ENCODE measurements at places on chromosomes 2 and 18. TPM values are rescaled to one million over a fixed set of nuclear protein-coding genes. Genes with fewer than 3 reads are reported as not detected.
A peak's percentile ranks its signal among the peaks of the same experiment; 100 is the strongest.

DNA sequence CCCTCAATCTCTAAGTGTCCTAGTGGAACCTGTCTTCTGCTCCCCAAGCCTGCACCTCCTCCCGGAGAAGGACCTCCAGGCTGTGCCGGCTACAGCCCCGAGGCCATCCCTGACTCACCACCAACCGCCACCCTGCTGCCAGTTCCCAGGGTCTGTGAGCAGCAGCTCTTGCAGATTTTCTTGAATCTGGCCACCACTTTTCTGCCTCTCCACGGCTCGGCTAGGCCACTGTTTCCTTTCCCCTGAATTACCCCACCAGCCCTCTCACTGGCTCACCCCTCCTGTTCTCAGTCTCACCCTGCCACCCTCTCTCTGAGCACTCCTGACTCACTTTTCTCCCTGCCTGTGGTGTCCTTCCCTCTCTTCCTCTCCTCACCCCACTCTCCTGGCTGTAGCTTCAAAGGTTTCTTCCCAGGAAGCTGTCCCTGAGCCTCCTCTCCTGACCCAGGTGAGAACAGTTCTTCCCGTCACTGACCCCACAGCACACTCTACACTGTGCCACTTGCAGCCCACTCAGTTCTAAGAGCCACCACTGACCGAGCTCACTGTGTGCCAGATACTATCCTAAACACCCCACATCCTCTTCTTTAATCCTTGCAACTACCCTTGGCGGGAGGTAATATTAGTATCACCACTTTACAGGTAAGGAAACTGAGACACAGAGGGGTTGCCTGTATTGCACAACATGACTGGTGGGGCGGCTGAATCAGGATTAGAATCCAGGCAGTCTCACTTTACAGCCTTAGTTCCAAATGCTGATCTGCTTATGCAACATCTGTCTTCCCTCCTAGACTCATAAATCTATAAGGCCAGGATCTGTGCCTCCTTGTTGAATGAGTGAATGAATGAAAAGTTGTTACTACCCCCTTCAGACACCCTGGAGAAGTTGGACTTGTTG lies 111.6 kb downstream of the SMAD7 start:
- no peak overlapping the region for H3K4me3 ChIP-seq
- peaks cover 64% of the 10 kb centered on the region for H3K4me1 ChIP-seq
- no peaks in the 10 kb centered on the region for H3K36me3 ChIP-seq
- H3K27me3 ChIP-seq: no peaks in the 10 kb centered on the region
- DNase-seq: no peak
- H3K27ac ChIP-seq: peak overlapping the region; percentile 94

DNA sequence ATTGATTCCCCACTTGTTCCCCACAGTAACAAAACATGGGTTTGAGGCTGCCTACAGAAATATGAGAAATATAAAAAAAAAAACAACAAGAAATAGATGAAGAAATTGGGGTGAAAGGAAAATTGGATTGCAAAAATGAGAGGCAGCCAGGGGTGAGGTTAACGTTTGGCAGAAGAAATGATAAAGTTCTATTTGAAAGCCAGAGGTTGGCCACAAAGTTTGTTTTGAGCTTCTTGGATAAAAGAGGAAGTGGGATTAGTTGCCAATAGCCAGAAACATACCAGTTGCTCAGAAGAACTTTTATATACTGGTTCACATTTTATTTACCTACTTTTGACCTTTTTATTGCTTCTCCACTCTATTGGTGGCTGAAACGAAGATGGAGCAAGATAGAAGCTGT lies 67.5 kb downstream of the FASTKD2 start:
- no peaks in the 10 kb centered on the region for H3K27me3 ChIP-seq
- no peak for DNase-seq
- H3K4me1 ChIP-seq: no peaks in the 10 kb centered on the region
- H3K36me3 ChIP-seq: no peaks in the 10 kb centered on the region
- H3K4me3 ChIP-seq: no peak overlapping the region

The KCNF1 gene
- not detected for total RNA-seq

- H3K27me3 ChIP-seq: no peaks in the 10 kb centered on the region
- H3K4me3 ChIP-seq: no peak overlapping the region
- H3K4me1 ChIP-seq: peaks cover 85% of the 10 kb centered on the region
- H3K27ac ChIP-seq: peak overlapping the region; percentile 39
Measured at GRCh38 chr2:65070172-65070830, 14.1 kb downstream of the CEP68 start.

The PREB gene
- 46.8 TPM for total RNA-seq

The ABCG5 gene
- total RNA-seq: not detected

DNA sequence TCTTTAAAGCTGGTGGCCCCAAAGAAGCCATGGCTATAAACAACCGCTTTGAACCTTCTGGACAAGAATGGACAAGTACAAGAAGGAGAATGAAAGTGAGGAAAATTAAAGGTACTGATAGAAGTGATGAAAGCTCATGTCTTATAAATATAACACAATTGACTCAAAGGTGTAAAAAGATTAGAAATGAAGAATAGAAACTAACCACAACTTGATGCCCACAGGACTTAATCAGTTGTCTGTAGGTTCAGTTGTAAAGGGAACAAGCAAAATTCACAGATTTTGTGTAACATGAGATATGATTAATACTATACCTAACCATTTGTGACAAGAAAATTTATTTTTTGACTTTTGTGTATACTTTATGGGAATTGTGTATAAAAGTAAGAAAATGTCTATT lies 135.7 kb downstream of the NUP35 start:
- no peak for DNase-seq
- H3K27me3 ChIP-seq: no peaks in the 10 kb centered on the region
- no peaks in the 10 kb centered on the region for H3K4me1 ChIP-seq
- H3K36me3 ChIP-seq: no peaks in the 10 kb centered on the region
- no peak overlapping the region for H3K27ac ChIP-seq

DNA sequence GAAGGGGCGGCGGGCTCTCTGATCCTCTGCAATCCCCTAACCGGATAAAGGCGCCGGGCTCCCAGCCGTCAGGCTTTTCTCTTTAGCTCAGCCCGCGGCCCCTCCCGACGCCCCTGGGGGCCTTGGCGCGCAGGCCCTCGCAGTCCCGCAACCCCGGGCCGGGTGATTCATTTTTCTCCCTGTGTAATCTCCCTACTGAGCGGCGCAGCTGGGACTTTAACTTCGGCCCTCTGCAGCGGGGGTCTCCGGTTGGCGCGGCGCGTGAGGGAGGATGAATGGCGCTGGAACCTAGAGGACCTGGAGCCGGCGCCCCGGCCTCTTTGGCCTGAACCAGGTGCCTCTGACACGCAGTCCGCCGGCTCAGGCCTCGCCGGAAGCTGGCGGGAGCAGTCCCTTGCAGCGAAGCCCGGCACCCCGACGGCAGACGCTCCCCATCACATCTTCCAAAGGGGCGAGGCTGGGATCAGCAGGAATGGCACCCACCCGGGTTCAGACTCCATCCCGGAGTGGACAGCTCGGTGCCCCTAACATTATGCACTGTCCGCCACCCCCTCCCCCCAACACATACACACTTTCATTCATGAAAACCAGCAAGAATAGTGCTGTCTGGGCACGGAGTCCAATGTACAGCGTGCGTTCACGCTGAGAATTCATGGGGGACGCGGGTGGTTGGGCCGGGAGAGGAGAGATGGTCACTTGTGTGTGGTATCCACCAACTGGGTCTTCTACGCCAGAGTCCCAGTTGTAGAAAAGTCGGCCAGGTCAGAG lies 1.2 kb downstream of the CNGA3 start:
- H3K27ac ChIP-seq: no peak overlapping the region
- H3K27me3 ChIP-seq: peaks cover 89% of the 10 kb centered on the region
- H3K4me3 ChIP-seq: no peak overlapping the region
- no peak for DNase-seq

DNA sequence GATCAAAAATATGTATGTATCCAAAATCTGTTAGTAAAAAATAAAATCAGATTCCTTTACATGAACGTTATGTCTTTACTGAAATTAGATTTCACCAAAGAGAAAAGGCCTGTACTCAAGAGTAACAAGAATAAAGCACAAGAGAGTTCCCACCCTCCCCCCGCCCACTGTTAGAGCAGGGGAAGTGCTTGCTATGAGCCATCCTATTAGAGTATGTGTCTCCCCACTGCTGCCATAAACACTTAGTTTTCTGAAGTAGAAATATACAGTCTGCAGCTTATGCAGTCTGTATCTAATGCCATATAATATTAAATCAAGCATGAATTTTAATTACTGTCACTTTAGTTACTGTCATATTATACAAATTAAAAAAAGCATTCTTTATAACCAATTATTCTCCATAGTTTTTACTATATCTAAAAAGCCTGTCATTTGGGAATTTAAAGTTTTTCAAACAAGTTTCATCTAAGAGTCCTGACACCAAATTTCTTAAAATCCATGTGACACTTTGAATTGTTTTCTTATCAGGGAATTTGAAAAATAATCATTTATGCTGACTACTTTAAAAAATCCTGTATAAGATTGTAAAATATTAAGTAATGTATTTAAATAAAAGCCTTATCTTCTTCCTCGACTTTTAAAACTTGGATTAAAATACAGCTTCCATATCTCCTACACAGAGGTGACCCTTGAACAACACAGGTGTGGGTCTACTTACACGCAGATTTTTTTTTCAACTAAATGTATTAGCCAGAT lies 51.8 kb upstream of the GPR75 start:
- peaks cover 88% of the 10 kb centered on the region for H3K36me3 ChIP-seq
- no peak overlapping the region for H3K4me3 ChIP-seq
- no peak for DNase-seq
- H3K27ac ChIP-seq: no peak overlapping the region
- H3K27me3 ChIP-seq: no peaks in the 10 kb centered on the region
- no peaks in the 10 kb centered on the region for H3K4me1 ChIP-seq

DNA sequence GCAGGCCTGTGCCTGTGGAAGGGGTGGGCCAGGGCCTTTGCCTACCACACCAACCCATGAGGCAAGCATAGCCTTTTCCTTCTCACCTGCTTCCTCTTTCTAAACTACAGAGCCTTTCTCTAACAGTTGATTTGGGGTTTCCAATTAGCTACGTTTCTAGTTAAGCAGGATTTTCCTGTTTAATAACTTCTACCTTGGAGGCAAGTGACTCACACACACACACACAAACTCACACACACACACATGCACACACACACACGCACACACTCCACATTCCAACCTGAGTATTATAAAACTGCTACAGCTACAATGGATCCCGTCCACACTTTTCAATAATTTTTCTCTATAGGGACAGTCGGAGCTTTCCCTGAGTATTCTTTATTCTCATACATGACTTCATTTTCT lies 84.9 kb downstream of the SOX11 start:
- no peaks in the 10 kb centered on the region for H3K4me1 ChIP-seq
- no peak for DNase-seq
- no peaks in the 10 kb centered on the region for H3K27me3 ChIP-seq
- H3K36me3 ChIP-seq: no peaks in the 10 kb centered on the region

The AFG3L2 gene
- total RNA-seq: 141 TPM

The STRN gene
- total RNA-seq: 82.4 TPM

GRCh38 chr2:30738141-30738911 lies 68.9 kb downstream of the CAPN13 start:
- peaks cover 38% of the 10 kb centered on the region for H3K27me3 ChIP-seq
- no peak for DNase-seq
- H3K4me1 ChIP-seq: no peaks in the 10 kb centered on the region
- H3K27ac ChIP-seq: no peak overlapping the region

GRCh38 chr2:61193670-61194561 lies 31.9 kb downstream of the C2orf74 start:
- H3K4me1 ChIP-seq: peaks cover 16% of the 10 kb centered on the region
- H3K27ac ChIP-seq: no peak overlapping the region
- no peaks in the 10 kb centered on the region for H3K27me3 ChIP-seq
- DNase-seq: no peak
- H3K4me3 ChIP-seq: no peak overlapping the region

DNA sequence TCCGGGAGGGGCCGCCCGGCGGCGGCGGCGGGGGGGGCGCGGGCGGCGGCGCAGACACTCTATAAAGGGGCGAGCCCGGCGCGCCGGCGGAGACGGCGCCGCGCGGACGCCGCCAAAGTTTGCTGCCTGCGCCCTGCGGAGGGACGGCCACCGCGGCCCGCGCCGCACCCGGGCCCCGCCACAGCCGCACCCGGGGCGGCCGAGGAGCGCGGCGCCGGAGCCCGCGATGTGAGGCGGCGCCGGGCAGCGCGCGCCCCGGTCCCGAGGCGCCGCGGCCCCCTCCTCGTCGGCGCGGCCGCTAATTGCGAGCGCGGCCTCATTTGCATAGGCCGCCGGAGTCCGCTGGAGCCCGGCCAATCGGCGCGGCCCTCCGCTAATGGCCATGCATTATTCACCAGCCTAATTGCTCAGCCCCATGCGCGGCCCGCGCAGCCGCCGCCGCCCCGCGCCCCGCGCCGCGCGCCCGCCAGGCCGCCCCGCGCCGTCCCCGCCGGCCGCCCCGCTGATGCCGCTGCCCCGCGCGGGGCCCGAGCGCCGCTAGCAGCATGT lies at the start of gene SALL3:
TSS of gene SALL3 (plus strand) at position 89 of the 549 bp plus-strand sequence. CDS start at position 546, 457 bp downstream.
- peak within 1 kb of the TSS; percentile 10 for H3K4me3 ChIP-seq
- no peak within 1 kb of the TSS for H3K27ac ChIP-seq
- H3K27me3 ChIP-seq: peaks cover 96% of the 10 kb centered on the region
- H3K36me3 ChIP-seq: no peaks in the 10 kb centered on the region
- no peak for DNase-seq

DNA sequence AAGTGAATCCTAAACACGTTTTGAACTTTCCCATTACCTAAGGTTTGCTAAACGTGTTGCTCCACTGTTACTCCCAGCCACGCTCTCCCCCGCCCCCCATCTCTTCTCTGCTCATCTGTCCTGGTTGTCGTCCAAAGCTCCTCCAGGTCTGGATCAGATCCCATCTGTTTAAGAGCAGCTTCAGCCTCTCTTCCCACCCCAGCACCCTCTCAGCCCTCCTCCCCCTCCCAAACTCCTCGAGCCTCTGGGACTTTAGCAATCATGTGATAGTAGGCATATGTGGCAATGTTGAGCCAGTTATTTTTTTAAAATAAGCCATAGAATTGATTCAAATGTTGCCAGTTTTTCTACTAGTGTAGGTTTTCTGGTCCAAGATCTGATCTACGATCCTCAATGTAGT lies 20.0 kb upstream of the LPIN1 start:
- no peaks in the 10 kb centered on the region for H3K36me3 ChIP-seq
- DNase-seq: no peak
- no peaks in the 10 kb centered on the region for H3K4me1 ChIP-seq
- no peak overlapping the region for H3K4me3 ChIP-seq

DNA sequence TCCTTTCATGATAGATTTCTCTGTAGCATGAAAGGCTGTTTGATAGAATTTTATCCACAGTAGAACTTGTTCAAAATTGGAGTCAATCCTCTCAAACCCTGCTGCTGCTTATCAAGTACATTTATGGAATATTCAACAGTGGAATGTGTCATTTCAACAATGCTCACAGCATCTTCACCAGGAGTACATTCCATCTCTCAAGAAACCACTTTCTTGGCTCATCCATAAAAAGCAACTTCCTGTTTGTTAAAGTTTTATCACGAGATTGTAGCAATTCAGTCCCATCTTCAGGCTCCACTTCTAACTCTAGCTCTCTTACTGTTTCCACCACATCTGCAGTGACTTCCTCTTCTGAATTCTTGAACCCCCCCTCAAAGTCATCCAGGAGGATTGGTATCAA lies 29.4 kb downstream of the PDCL3 start:
- H3K4me3 ChIP-seq: no peak overlapping the region
- peaks cover 21% of the 10 kb centered on the region for H3K4me1 ChIP-seq
- no peaks in the 10 kb centered on the region for H3K36me3 ChIP-seq
- H3K27me3 ChIP-seq: no peaks in the 10 kb centered on the region
- DNase-seq: no peak
- no peak overlapping the region for H3K27ac ChIP-seq

The HOXD10 gene
- not detected for total RNA-seq

The VWA3B gene
- 0.96 TPM for total RNA-seq
